ENCODE measurements at places on chromosomes 7 and 10.

DNA sequence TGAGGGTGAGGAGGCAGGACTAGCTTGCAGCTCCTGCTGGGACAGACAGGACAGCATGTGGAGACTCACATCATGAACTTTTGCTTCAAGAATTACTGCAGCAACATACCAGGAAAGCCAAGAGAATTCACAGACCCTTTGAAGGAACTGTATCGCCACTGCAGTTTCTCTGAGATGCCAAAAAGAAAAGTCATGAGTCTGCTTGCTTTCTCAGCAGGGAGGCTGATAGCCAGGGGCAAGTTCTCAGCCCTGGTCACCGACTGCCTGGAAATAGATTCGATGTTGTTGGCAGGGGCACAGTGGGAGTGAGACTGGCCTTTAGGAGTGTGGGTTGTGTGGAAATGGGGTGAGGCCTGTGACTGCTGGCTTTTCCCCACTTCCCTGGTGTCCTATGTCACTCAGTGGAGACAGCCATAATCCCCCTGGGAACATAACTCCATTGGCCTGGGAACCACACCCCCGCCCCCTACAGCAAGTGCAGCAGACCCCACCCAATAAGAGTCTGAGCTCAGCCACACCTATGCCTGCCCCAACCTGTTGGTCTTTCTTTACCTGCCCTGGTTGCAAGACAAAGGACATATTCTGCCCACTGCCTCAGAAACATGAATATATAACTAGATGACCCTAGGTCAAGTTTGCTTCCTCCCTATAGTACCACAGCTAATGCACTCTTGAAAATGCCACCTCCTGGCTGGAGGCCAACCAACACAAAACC is 1.6 kb upstream of the SAMD9 start:
- DNase-seq: no peak

GRCh38 chr7:510131-510481 is 9.5 kb downstream of the PDGFA start:
- no peak for DNase-seq

- no peak for DNase-seq
These were observed 49.2 kb downstream of the PTTG1IP2 start for GRCh38 chr7:90518630-90519029.

GRCh38 chr7:101728128-101728527 is 89.3 kb upstream of the CUX1 start:
- no peak for DNase-seq

DNA sequence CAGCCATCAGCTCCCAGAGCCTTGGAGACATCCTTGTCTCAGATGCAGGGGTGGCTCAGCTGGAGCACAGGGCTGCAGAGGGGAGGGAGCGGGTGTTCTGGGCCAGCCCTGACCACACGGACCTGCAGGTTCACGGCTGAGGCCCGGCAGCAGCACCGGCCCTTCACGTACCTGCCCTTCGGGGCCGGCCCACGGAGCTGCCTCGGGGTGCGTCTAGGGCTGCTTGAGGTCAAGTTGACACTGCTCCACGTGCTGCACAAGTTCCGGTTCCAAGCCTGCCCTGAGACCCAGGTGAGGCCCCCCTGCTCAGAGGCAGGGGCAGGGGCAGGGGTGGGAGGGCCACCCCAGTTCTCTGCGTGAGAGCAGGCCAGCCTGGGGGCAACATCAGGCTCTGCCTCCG is 45.2 kb downstream of the PARP12 start:
- no peak for DNase-seq

- DNase-seq: no peak
These were observed 109.5 kb downstream of the GFRA1 start for GRCh38 chr10:116163333-116164131.

DNA sequence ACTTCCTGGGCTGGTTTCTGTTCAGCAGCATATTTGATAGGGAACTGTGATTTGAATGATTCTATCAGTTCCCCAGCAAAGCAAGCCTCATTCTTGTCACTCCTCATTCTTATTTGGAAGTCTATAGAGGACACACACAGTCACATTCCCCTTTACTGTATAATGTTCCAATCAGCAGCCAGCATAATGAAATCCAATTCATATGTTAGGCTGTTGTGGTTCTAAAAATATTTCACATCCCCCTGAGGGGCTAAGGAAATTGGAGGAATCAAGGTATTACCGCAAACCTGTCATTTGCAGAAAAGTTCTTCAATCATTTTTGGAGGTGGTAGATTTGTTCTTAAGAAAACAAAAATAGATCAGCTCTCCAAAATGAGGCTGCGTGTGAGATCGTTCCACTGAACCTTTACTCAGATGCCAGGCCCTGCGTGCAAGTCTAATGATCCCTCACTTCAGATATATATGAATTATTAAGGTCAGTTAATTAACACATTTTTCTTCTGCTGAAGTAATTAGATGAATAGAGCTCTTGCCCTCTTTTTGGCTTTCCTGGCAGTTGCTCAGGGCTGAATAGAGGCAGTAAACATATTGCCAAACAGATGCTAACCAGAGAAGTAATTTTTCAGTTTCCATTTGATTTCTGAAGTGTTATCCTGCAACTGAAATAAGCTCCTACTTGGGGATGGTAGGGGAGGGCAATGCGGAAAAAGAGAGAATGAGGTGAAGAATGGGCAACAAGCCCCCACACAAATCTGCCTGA is 31.8 kb downstream of the LSMEM1 start:
- no peak for DNase-seq

GRCh38 chr7:107138696-107139420 is 29.9 kb upstream of the HBP1 start:
- no peak for DNase-seq

- DNase-seq: no peak
These were observed 19.8 kb downstream of the CNTNAP2 start for GRCh38 chr7:146136357-146136875.

DNA sequence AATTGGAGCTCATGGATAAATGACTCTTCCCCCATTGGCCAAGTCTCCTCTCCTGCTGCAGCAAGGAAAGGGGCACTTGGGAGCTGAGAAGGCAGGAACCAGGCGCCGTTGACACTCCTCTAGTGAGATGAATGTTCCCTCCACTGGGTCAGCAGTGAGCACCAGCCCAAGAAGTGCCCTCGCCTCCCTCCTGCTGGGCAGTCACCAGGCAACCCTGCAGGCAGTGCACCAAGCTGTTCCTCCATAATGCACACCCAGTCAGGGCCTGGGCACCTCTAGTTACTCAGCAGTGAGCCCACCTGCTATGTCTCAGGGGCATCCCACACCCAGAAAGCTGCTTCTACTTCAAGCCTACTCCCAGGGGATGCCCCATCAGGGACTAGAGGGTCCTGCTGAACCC is 84.3 kb downstream of the KCNMA1 start:
- no peak for DNase-seq

DNA sequence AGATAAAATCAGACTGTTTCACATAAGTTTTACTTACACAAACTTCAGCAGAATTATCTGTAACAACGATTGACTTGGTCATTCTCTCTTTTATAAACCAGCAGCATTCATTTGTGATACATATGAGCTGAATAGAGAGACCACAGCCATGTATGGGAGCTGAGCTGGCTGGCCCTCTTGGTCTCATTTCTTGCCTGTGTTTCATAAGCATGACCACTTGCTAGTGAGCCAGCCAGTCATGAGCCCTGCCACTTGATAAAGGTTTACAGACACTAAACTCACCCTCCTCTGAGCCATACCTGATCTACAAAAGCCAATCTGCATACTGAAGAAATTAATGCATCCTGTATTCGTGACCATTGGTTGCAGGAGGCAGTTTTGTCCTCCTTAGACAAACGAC is 82.1 kb downstream of the PKD1L1 start:
- DNase-seq: no peak

DNA sequence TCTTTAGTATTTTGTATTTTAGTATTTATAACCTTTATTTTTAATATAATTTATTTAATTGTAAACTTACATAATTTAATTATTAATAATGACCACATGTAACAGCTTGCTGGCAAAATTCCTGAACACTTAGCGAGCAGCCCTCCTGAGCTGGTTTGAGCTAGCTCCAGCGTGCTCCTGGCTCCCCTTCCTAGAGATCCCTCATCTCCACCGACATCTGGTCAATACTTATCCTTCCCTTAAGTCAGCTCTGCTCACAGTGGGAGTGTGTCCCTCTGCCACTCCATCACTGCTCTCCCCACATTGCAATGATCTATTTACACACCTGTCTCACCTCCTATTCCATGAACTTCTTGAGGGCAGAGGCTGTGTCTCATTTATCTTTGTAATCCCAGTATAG is 20.6 kb upstream of the TBXAS1 start:
- DNase-seq: no peak

- DNase-seq: peak; percentile 70
These were observed 682 bp upstream of the RGS10 start for GRCh38 chr10:119542988-119543813.

DNA sequence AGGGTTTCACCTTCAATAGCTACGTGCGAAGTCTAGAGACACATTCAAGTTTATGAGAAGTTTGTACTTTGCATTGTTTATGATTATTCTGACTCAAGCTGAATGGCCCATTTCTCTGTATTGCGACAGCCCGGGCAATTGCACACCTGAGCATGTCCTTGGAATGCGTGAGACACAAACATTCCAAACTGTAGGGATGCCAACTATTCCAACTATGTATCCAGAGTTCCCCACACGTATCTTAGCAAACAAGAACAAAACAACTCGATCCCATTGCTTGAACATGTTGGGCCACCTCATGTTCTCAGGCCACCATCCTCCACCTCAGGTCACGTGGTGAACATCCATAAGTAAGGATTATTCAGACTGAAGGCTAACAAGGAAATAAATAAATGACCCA is 51.4 kb upstream of the EGFR start:
- DNase-seq: no peak

DNA sequence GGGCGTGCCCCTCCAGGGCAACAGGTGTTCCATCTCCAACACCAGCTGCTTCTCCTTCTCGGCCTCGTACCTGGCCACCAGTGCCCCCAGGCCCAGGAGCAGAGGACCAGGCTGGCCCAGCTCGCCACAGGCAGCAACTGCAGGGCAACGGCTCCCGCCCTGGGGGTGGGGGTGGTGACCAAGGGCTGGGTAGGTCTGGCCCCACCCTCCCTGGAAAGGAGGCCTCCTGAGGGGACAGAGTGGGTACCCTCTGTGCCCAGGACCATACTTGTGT is 22.1 kb upstream of the DRGX start:
- DNase-seq: no peak

DNA sequence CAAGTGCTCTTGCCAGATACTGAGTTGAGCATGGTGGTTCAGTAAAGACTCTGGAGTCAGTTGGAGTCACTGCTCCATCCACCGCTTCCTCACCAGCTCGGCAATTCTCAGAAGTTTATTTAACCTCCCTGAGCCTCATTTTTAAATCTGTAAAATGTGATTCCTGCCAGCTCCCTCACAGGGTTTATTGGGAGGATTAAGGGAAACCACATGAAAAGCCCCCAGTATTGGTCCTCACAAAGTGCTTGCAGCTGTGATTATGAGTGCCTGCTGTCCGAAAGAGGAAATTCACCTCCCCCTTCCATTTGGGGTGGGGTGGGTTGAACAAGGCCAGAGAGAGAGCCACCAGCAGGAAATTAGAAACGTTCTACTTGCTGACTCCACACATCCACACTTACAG is 99.0 kb downstream of the AOAH start:
- DNase-seq: no peak

GRCh38 chr7:22665923-22666322 is 61.1 kb upstream of the IL6 start:
- no peak for DNase-seq

DNA sequence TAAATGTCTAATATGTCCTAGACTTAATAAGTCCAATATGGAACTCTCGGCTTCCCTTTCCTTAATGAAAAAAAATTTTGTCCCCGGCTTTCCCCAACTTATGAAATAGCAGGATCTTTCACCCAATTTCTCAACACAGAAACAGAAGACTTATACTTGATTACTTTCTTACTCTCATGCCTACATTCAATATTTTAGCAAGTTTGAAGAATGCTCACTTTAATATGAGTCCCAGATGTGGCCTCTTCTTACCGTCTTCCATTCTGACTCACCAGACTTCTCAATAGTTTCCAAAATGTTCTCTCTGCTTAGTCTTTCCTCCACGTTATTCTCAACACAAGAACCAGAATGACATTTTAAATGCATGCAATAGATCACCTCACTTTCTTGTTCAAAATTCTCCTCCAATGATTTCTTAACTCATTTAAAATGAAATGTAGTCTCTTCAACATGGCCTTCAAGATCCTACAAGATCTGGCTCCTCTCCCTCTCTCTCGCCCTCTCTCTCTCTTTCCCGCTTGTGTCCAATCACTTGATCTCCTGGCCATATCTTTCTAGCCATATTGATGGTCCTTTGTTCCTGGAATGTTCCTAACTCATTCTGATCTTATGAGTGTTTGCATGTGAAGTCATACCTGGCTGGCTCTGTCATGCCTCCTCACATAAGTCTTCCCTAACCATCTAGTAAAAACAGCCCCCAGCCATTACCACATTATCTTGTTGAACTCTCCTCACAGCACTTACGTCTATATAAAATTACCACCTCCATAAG is 119.7 kb upstream of the FAM3C start:
- no peak for DNase-seq

DNA sequence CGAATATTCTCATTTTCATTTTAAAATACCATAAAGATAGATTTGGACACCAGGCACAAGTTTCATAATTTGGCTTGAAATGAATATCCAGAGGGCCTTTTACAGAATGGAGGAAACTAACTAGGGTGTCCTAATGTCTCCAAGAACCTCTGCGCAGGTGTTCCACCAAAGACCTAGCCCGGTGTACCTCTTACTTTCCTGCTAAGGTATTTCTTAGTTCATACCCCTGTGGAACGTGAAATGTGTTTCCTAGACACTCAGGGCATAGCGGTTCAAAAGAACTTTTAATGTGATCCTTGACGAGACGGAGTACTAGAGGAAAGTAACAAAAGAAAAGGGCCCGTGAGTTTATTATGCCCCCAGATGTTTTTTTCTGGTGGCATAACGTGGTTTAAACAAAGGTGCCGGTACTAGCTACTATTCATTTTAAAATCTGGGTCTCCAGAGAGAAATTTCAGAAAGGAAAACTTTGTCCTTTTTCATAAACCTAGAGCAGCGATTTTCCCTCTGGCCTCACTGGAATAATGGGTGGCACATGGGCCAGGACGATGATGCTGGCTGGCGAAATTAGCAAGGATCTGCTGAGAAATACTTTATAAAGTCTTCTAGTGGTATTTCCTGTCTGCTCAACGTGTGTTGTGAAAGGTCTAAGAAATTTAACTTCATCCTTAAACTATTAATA is 1.4 kb downstream of the APBB1IP start:
- DNase-seq: no peak

DNA sequence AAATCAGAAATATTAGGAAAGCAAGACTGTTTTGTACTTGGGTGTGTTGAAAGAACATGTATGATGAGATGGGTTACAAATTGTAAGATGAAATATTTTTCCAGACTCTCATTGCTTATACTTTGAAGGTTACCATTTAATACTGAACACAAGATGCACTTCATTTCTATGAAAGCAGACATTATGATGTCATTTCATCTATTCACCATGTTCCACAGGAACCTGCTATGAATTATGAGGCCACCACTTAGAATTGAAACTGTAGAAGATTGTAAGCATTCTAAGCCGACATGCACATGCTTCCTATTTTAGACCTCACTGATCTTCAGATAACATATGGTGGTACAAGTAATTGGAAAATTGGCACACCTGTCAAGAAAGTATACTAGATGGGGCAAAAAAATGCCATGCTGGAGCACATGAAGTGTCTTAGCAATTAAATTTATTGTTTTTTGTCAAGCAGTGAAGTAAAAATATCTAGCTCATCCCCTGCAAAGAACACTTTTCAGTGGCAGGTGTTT is 195.0 kb downstream of the PHF14 start:
- no peak for DNase-seq
